ENCODE measurements at places on chromosomes 7 and 10.

GRCh38 chr7:38016567-38016966, 96.1 kb downstream of the EPDR1 start:
- no peak for DNase-seq

- DNase-seq, result peak; percentile 43
Observed at GRCh38 chr10:3067118-3067858, at the start of gene PFKP. Gene PFKP, plus strand, starts transcription at chr10:3067548. Its CDS starts 48 bp downstream, at chr10:3067596.

- peak; percentile 32 for DNase-seq
Observed at GRCh38 chr10:62186999-62187675, 81.5 kb downstream of the RTKN2 start.

- no peak for DNase-seq
Observed at GRCh38 chr10:86213148-86213547, 153.4 kb downstream of the GRID1 start.

- DNase-seq, result no peak
Observed at GRCh38 chr10:57460540-57460939, 807.2 kb downstream of the IPMK start.

DNA sequence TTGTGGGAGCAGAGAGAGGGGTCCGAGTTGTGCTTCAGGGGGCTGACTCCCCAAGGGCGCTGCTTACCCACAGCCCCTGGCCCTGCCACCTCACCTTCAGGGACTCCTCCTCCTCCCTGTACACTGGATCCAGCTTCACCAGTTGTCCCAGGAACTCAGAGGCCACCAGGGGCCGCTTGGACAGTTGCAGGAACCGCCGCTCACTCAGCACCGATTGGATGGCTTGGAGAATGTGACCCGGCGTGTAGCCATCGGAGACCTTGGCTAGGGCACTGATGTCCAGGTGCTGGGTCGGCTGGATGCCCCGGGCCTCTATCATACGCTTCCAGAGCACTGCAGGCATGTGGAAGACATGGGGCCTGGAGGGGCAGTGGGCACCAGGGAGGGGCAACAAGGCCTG, 4.5 kb upstream of the ASB10 start:
- no peak for DNase-seq

All from hepatic stellate cell (primary cell).